ENCODE measurements at places on chromosomes 16 and 17. TPM values are rescaled to one million over a fixed set of nuclear protein-coding genes. Genes with fewer than 3 reads are reported as not detected.

DNA sequence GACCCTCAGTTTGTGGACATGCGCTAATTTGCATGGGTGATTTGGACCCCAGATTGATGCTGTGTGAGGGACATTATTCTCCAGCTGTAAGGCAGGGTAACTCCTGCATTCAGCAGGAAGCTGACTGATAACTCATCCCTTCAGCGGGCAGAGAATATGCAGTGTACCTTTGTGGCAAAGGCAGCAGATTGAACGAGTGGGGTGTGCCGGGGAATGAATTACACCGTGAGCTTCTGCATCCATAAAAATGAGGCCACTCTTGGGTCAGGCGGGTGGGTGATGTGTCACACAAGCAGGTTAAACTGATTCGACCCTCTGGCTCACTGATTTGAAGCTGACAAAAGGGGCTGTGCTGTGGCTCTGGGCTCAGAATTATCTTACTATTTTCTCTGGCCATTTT is 128.9 kb upstream of the PMFBP1 start:
- no peak for DNase-seq

GRCh38 chr17:40443196-40443987 is at the start of gene IGFBP4:
TSS of gene IGFBP4 (plus strand) at chr17:40443450. CDS start at chr17:40443736, 286 bp downstream.
- peak; percentile 73 for DNase-seq

- no peak for DNase-seq
Observed at GRCh38 chr16:72878301-72879269, 169.3 kb downstream of the ZFHX3 start.

DNA sequence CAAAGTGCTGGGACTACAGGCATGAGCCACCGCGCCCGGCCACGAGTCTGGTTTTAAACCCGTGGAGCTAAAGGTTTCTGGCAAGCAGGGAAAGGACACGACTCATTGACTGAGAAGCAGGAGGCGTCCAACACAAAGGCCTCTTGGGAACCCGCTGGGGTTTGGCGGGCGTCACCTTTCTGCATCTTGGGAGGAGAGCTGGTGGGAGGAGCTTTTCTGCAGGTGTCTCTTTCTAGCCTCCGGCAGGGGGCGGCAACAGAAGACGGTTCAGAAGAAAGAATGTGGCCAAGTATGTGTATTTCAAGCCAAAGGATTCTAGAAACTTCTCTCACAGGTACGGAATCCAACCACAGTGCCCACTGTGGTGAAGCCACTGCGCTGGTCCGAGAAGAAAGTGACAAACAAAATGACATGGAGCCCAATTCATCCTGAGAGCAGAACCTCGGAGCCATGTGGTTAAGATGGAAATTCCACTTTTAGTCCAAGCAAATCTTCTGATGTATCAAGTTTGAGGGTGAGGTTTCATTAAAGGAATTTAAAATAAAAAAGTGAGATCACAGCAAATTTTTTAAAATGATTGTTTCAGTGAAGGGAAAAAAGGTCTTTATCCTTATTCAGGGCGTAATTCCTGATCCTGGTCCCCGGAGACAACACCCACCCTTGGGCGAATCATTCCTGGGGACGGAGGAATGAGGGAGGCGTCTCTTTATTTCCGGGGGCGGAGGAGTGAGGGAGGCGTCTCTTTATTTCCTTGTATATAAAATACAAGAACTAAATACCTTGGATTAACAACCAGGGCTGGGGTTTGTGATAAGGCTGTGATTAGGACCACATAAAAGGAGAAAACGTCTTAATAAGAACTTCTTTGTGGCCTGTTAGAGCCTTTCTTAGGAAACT is 97.6 kb downstream of the MRM3 start:
- peak; percentile 34 for DNase-seq

DNA sequence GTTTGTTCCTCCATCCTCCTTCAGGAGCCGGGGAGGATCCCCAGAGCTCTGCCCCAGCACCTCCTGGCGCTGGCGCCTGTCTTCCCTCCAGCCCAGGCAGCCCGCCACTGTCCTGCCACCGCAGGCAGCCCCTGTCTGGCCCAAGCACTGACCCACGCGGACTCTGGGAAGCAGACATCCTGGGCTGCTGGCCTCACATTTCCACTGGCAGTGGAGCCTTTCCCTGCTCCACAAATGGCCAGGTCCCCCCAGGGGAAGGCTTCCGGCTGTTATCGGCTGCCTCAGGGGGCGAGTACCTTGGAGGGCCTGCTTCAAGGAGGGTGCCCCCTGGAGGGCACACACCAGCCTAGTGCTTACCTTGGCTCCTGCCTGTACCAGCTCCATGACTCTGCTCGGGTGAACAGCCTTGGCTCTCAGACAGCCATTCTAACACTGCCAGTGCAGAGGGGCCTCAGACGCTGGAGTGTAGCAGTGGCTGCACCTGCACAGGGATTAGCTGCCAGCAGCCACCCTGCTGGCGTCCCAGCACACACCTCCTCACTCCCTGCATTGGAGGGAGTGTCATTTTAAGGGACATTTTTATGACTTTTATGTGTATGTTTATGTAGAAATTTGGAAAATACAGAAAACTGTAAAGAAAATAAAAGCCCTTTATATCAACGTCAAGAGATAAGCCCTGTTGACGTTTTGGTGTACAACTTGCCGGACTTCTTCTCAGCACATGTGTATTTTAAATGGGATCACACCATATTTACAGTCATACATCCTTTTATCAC is 21.0 kb downstream of the ACE start:
- no peak for DNase-seq

- DNase-seq, result no peak
Observed at GRCh38 chr17:72205357-72205756, 84.5 kb downstream of the SOX9 start.

Gene ABCC11
- not detected for polyA plus RNA-seq
